Esophagus muscularis mucosa (tissue), 4 donors: ENCODE measurements at places on chromosomes 1 and 21. TPM values are rescaled to one million over a fixed set of nuclear protein-coding genes. Genes with fewer than 3 reads are reported as not detected.

DSCAM gene
- 0.42 TPM for total RNA-seq

UBE2Q1 gene
- 38.1 TPM for total RNA-seq

CD48 gene
- 1.1 TPM for total RNA-seq

ANGPTL1 gene
- total RNA-seq, result 149 TPM

HHIPL2 gene
- not detected for total RNA-seq

CA6 gene
- total RNA-seq, result not detected

HSD3B2 gene
- total RNA-seq, result not detected

DNA sequence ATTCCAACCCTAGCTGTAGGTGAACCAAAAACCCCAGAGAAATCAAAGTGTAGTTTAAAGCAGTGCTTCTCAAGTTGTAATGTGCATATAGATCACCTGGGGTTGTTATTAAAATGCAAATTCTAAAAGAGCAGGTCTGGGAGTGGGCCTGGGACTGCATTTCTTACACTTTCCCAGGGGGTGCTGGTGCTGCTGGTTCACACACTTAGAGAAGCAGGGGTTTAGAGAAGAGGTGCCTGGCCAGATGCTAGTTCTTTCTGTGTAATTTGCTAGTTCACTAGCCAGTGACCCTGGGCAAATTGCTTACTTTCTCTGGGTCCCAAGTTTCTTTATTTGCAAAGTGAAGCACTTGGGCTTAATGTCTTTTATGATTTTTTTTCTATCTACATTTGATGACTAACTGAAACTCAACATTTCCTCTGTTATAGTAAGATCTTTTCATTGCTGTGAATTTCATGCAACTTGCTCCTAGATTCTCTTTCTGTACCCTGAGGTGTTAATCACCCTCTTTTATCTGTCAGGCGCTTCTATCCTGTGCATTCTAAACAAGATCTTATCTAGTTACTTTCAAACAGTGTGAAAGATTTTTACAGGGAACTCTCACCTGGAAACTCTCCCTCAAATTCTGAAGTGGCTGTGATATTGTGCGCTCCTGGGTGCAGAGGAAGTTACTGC is 141.9 kb upstream of the UBE2U start:
- peak; percentile 72 for DNase-seq

DNA sequence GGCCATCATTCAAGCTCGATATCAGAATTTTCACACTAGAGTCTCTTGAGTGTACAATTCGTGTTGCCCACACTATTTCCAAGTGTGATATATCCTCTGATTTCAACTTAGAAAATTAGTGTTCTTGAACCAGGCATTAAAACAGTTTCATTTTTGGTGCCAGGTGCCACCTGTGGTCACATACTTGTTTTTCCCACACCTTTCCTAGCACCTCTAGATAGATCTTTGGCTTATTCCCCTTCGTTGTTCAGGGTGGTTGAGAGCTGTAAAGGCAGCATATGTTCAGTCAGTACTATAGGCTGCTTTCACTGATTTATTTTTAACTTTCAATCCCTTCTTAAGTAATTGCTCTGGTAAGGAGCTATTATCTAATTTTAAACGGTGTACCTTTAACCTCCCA is 131.1 kb downstream of the NEK7 start:
- no peak for DNase-seq

- no peak for DNase-seq
These were observed 5.3 kb downstream of the GALNT2 start for GRCh38 chr1:230072296-230072695.

- DNase-seq, result no peak
These were observed 5.7 kb upstream of the PKN2 start for GRCh38 chr1:88678405-88678804.

DNA sequence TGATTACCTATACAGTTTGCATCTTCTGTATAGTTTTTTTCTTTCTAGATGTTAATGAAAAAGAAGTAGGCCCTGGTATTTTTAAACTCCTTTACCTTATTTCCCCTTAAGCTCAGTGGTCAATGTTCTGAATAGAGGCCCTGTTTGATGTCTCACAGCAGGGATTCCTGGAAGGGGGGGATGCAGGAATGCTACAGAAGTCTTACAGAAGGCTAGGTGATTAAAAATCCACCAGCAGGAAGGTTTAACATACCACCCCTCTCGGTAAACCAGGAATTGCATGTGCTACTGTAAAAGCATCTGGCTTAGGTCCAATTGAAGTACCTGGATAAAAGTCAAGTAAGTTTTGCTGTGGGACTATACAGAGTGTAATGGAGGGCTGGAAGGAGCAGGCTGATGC is 78.3 kb downstream of the NOS1AP start:
- no peak for DNase-seq

DNA sequence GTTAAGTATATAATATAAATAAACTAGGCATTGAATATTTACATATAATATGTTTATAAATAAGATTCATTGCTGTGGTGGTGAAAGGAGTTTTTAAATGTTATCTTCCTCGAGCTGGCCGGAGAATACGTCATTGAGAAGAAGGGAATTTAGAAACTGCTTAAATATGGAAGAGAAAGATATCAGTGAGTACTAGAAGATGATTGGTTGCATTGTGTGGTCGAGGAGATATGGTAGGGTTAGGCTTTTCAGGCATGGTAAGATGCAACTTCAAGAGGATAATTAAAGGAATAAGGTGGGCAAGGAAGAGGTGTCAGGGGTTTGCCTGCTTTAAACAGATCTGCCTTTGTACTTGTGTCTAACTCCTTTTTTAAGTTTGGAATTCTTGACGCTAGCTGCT is 73.5 kb downstream of the RPS6KC1 start:
- no peak for DNase-seq

GRCh38 chr1:148352470-148353053 is 130.5 kb downstream of the PPIAL4G start:
- DNase-seq, result no peak

- DNase-seq, result no peak
These were observed 2063.9 kb downstream of the MRPL39 start for GRCh38 chr21:23543333-23543732.

- DNase-seq, result no peak
These were observed 1.9 kb upstream of the TLR5 start for GRCh38 chr1:223144914-223145313.

- DNase-seq, result no peak
These were observed 28.7 kb upstream of the GNG12 start for GRCh38 chr1:67861856-67862516.

GRCh38 chr21:38326429-38326828 is 69.6 kb downstream of the KCNJ15 start:
- DNase-seq, result no peak

GRCh38 chr1:25031966-25032667 is 102.0 kb upstream of the RUNX3 start:
- DNase-seq, result no peak

DNA sequence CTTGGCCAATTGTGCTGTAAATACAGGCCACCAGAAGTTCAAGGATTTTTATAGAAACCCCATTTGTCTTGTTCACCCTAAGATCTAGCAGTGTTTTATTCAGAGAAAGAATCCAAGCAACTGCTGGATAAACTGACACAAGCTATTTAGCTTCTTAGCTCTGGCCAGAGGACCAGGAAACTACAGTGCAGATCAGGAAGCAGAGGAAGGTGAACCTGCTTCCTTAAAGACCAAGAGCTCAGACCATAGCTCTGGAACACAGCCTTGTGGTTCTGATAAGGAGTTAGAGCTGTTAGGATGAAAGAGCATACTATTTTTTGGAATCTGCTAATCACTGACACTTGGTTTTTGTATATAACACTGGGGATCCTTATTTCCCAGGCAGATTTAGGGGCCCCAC is 5.2 kb upstream of the CCDC17 start:
- no peak for DNase-seq
